ENCODE measurements at places on chromosomes 12 and 14.
A peak's percentile ranks its signal among the peaks of the same experiment; 100 is the strongest.

DNA sequence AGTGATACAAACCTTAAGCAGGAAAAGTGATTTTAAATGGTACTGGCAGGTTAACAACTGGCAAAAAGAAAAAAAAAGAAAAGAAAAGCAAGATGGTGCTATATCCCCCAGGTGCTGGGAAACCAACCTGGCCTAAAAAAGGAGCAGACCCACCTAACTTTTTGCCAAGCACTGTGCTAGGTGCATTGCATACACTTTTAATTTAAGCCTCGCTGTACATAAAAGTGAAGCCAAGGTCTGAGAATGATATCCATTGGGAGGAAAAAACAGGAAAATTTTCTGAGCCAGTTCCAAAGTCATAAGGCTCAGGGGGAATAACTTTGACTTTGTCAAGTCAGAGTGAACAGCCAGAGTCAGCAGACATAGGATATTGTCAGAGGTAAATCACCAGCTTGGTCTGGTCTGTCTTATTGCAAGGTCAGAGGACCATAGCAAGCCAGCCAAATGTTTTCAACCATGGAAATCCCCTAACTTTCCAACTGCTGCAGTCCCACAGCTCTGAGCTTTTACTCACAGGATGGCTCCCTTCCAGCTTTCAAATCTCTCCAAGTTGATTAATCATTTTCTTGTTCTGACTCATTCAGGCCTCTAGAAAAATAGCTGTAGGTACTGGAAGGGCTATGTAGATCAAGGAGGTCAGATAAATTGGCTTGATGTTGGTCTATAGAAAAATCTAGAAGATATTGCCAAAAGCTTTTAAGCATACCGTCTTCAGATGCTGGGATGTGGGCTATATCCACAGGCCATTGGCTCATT lies 412.9 kb downstream of the RAD51B start:
- no peak for DNase-seq

DNA sequence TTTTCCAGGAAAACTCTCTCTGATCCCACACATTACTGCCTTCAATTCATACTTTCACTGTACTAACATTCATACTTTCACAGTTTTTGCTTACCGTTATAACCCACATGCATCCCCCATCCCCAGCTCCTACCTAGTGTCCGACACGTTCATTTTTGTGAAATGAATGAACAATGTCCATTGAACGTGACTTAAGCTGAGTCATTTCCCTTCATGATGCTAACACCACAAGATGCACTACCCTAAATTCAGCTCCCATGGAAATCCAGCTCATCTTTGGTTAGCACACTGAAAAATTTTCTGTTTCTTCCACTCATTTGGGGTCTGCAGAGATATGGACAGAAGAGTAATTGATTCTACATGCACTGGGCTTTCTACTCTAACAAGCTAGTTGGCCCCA lies 84.7 kb downstream of the GALNT4 start:
- DNase-seq, result no peak

- DNase-seq, result no peak
Measured at GRCh38 chr12:3015356-3015755, 56.2 kb downstream of the TEAD4 start.

DNA sequence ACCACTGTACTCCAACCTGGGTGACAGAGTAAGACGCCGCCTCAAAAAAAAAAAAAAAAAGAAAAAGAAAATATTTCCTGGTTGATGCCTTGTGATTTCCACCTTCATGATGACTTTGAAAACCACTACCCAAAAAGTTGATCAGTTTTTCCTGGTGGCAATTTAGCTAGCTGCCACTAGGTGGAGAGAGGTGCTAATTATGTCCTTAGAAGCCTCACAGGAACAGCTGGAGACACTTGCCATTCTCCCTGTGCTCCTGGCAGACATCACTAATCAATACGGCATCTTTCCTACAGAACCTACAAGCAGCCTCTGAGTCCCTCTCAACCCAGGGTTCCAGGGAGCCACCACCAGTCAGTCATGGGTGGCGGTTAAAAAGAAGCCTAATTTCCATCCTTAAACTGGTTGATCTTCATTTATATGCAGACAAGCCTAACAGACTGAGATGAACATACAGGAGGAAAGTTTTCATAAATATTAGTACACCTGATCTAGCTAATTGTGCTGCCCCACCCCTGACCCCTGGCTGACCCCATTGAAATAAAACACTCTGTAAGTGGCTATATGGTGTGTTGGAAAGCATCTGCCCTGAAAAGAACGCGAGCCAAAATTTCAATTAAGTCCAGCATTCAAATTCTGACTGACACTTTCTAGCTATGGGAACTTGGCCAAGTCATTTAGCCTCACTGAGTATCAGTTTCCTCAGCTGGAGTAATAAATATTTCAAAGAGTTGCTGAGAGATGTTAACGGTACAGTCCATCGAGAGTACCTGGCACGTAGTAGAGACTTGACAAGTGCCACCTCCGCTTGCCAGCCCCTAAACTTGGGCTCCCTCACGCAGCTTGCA lies 6.2 kb upstream of the OAS1 start:
- peak; percentile 58 for DNase-seq
